NCI-H1436 treated with DMSO at 0.1 percent for 48 hours (cell line): ENCODE measurements at places on chromosomes 7 and 10.

DNA sequence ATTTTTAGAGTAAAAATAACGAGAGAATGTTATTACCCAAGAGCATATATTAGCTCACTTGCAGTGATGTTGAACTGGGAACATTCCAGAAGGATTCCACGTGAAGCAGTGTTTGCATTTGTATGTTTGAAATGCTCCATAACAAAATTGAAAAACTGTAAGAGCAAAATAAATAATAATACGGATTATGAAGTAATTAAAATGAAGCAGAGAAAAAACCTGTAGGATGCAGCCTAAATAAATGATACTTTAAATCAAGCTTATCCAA lies 203.3 kb downstream of the BAMBI start:
- no peak for DNase-seq

GRCh38 chr7:96120445-96121225 lies 201.3 kb downstream of the SLC25A13 start:
- DNase-seq = no peak

DNA sequence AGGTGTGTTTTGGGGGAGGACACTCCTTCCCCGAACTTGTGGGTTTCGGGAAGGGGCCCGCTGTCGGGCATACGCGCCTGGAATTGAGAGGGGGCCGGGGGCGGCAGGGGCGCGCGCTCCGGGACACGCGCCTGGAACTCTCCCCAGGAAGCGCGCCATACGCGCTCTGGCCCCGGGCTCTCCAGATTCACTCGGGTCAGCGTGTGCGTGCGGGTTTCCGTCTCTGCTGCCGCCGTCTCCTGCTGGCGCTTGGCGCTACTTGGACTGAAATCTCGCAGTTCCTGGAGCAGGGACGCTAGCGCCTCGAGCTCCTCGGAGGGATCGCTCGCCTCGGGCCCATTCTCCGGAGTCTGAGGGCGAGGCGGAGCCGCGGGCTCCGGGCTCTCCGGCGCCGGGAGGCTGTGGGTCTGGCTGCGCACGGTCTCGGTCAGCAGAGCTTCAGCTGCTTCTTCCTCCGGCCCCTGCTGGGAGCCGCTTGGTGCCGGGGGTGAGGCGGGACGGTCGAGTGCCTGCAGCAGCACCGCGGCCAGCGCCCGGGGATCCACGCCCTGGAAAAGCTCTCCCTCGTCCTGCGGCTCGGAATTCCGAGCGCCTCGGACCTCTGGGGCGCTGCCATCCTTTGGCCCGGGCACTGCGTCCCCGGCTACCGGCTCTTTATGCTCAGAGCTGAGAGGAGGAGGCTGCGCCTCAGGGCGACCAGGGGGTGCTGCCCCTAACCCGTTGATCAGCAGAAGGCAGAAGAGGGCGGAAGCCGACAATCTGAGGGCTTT lies 1.1 kb downstream of the VGF start:
- no peak for DNase-seq

DNA sequence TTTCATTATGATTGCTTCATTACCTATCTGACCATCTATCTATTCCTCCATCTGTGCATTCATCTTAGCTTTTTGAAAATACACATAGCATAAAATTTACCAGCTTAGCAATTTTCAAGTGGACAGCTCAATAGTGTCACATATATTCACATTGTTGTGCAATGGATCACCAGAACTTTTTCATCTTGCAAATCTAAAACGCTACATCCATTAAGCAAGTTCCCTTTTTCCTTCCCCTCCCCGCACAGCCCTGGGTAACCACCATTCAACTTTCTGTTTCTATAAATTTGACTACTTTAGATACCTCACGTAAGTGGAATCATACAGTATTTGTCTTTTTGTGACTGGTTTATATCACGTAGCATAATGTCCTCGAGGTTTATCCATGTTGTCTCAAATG lies 78.0 kb upstream of the ADRB1 start:
- no peak for DNase-seq

- DNase-seq = no peak
These were observed 29.3 kb downstream of the KCNH2 start for GRCh38 chr7:150948791-150949251.

GRCh38 chr7:46150202-46150601 lies 229.1 kb upstream of the IGFBP3 start:
- no peak for DNase-seq

DNA sequence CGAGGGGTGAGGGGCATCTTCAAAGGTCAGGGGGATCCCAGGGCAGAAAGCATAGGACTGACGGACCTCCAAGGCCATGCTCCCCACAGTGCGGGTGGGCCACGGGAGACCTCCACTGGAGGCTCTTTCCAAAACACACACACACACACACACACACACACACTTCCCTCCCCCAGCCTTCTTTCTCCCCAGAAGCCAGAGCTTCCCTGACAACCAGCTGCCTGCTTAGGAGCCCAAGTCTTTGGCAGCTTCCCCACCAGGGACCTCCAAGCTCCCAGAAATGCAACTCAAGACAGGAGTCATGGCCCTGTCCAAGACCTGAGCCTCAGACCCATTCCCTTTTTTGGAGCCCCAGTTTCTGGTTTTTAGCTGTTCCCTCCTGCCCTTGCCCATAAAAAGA lies 710 bp upstream of the C10orf105 start:
- DNase-seq = no peak

DNA sequence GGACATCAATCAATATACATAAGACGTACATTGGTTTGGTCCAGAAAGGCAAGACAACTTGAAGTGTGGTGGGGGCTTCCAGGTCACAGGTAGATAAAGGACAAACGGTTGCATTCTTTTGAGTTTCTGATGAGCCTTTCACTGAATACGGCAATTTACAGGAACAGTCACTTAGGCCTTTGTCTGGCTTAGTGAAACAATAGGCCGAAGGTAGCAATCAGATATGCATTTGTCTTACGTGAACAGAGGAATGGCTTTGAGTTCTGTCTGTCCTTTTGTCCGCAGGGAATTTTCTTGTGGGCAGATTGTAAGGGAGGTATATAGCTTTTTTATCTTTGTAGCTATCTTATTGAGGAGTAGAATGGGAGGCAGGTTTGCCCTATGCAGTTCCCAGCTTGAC lies 10.8 kb upstream of the STN1 start:
- DNase-seq = no peak

- no peak for DNase-seq
These were observed 9.7 kb downstream of the GET4 start for GRCh38 chr7:885893-886625.

DNA sequence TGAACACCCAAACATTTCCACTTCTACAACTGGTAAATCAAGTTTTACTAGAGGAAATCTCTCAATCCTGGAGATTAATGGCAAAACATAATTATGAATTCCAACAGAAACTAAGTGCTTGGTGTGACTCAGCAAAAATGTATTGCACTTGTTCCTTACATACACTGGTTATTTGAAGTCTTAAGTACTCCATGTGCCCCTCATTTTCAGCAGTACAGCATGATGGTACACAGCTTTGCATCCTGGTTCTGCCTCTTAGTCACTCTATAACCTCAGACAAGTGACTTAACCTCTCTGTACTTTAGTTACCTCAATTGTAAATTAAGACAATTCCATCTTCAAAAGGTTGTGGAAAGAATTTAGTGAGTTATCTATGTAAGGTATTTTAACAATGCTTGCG lies 12.9 kb downstream of the SLC16A12 start:
- no peak for DNase-seq

- no peak for DNase-seq
These were observed 123.9 kb downstream of the COL26A1 start for GRCh38 chr7:101486433-101487104.

GRCh38 chr7:70788276-70788675 lies 343.7 kb upstream of the GALNT17 start:
- no peak for DNase-seq

DNA sequence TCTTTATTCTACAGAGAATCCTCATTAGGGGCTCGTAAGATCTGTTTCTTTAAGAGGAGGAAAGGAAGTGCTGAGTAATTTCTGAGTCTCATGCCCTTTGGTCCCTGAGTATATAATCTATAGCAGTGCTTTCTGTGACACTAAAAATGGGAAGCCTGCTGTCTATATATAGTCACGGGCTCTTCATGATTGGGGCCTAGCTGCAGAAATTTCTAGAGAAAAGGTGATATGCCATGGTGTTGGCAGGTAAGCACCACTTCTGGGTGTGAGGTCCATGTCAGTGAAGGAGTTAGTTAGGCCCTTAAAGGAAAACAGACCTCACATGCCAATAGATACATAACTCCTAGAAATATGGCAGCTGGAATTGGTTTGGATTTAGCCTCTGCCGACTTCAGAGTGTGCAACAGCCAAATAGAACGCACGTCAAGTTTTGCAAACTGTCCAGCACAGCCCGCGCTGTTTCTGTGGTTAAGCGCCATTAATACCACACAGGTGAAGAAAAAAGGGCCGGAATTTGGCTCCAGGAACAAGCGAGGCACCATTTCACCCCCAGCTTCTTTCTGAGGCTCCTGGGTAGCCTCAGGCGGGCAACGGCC lies 123.2 kb downstream of the TACC2 start:
- DNase-seq = no peak

- DNase-seq = no peak
These were observed 36.2 kb downstream of the FKBP6 start for GRCh38 chr7:73364006-73364728.

DNA sequence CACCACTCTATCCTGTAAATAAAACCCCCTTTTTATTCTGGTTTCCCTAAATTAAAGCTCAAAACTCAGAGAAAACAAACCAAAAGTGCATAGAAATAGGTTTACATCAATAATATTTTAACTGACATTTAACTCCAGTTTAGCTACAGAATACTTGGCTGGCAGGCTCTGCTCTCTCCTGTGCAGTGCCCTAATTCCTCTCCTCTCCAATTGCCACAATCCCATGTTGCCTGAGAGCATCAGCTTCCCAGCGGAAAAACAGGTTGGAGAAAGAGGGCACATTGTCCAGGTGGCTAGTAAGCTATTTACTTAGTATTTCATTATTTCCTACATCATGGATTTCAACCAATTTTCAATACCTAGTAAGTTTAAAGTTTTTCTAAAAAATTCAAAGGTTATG lies 8.7 kb downstream of the SEMA3E start:
- no peak for DNase-seq

- DNase-seq = no peak
These were observed 1.1 kb downstream of the NDST2 start for GRCh38 chr10:73810358-73810734.

DNA sequence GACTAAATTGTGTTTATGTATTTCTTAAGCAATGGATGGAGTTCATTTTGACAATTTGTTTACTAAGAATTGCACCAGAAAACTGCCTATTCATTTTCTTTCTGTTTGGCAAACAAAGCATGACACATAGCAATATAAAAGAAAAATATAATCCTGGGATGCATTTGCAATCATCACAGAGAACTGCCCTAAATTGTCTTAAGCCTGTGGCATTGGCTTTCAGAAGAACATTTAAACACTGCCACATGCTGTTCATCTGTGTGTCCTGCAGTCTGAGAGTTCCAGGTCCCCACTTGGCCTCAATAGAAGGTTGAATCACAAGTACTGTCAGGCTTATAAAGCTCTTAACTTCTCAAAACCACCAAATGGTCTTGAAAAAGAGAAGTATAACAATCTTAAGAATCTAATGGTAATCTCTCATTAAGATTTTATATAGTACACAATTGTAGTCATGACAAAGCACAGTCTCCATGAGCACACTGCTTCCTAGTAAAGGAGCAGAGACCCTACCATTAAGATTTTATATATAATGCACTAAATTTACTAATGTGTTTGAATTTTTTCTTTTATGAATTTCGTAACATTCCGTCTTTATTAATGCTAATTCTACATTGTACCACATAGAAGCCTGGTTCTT lies 29.9 kb downstream of the RNLS start:
- DNase-seq = peak; percentile 16

DNA sequence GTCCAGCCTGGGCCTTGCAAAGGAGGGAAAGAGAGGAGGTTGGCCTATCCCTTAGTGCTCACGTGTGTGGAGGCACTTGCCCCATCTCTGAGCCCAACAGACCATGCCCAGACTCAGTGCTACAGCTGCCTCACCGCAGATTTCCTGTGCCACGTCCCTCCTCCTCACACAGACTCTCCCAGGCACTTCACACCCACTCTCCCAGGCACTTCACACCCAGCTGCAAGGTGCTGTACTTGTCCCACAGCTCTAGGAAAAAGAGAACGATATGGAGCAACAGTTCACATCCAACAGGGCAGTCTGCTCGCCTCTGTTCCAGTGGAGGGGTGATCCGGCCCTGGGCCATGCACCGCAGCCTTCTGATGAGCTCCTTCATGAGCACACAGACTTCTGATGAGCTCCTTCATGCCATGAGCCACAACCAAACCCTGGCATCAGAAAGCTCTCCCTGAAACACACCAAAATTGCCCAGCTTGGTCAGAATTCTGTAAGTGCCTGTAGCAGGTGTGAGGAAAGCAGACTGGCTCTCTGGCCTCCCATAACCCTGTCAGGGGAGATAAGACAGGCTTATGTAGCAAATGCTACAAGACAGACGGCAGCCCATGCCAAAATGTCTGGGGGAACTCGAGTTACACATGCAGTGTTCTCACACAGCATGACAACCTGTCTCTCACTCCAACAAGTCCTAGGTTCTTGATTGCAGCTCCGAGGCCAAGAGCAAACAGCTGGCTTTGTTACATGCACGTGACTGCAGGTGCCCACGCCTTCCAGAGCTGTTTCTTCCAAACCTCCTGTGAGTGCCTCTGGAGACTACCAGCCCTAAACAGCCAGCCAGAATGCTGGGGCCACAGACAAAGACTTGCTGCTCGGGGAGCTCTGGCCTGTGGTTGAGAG lies 348.5 kb downstream of the GRID1 start:
- peak; percentile 31 for DNase-seq
